ENCODE measurements at places on chromosomes 16 and 17.
A peak's percentile ranks its signal among the peaks of the same experiment; 100 is the strongest.

- DNase-seq, result no peak
These were observed 4.0 kb upstream of the CDK5R1 start for GRCh38 chr17:32482568-32483320.

GRCh38 chr17:632560-632959 lies 82.1 kb downstream of the VPS53 start:
- DNase-seq, result no peak

DNA sequence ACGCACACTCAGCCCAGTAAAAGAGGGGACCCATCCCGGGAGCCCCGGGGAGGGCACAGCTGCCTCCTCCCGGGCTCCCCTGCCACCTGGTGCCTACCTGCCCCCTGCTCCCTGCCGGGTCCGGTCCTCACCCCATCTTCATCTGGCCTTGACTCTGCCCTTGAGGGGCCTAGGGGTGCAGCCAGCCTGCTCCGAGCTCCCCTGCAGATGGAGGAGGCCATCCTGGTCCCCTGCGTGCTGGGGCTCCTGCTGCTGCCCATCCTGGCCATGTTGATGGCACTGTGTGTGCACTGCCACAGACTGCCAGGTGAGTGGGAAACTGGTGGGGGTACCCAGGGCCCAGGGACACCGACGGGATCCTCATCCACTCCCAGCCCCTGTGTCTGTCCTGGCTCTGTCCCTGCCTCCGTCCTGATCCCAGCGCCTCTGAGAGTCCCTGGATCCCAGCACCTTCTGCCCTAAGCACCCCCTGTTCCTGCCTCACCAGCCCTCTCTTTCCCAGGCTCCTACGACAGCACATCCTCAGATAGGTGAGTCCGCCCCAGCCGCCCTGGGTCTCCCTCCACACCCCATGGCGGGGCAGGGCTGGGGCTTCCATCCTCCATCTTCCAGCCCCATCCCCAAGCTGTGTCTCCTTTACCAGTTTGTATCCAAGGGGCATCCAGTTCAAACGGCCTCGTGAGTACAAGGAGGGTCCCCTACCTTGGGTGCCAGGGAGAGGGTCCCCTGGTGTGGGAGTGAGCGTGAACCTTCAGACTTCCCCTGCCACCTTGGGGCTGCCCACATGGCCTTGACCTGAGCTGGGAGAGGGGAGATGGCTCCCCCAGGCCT lies 574 bp downstream of the LAT start:
- DNase-seq, result peak; percentile 23

DNA sequence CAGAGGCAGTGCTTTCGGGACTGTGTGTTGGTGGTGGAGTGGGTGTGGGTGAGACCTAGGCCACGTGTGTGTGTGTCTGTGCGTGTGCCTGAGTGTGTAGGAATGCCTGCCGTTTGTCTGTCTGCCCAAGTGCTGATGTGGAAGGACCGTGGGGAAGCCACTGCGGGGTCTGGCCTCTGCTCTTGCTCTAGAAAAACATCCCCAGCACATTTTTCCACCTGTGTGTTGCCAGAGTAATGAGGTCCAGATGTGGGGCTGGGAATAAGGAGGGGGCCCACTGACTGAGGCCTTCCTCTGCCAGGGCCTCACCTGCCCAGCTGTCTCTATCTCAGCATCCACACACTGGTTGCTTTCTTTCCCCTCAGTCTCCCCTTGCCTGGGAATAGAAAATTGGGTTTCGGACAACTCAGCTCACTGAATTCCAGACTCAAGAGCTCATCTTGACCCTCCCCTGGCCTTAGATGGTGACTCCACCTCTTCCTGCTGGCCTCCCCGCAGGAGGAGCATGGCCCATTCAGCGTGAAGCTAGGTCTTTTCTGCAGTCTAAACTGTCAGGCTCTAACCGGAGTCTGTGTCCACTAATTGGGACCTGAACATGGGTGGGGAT lies 7.6 kb downstream of the SGCA start:
- DNase-seq, result no peak

GRCh38 chr17:59859444-59860025 lies 33.2 kb downstream of the TUBD1 start:
- DNase-seq, result no peak

- DNase-seq, result no peak
These were observed 6.7 kb downstream of the SHMT1 start for GRCh38 chr17:18356624-18357023.

- DNase-seq, result no peak
These were observed 396.6 kb downstream of the CPPED1 start for GRCh38 chr16:12406926-12407690.

DNA sequence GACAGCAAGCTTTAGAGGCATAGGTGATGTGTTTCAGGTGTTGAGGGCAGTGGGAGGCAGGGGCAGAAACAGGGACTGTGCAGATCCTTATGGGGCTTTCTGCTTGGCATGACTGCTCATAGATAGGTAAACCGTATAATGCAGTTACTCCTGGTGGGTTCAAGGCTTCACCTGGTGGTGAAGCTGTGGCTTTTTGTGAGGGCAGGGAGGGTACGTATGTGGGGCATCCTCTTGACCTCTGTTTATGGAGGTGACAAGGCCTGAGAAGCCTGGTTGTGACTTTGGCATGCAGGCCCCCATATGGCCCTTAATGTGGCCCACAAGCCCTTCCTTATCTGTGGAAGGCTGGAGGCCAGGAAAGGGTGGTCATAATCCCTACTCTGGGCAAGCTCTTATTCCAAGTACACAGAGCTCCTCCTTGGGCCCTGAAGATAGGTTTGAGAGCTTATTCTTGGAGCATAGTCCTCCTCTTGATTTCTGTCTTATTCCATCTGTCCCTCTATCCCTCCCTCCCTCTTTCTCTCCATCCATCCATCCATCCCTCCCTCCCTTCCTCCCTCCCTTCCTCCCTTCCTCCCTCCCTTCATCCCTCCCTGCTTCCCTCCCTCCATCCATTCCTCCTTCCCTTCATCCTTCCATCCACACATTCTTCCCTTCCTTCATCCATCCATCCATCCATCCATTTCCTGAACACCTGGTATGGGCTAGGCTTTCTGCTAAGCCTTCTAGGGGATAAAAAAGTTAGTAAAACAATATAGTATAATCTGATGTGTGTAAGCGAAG lies 1.3 kb upstream of the CCL16 start:
- DNase-seq, result no peak

- no peak for DNase-seq
These were observed 12.2 kb downstream of the PRKCB start for GRCh38 chr16:23847948-23848347.

DNA sequence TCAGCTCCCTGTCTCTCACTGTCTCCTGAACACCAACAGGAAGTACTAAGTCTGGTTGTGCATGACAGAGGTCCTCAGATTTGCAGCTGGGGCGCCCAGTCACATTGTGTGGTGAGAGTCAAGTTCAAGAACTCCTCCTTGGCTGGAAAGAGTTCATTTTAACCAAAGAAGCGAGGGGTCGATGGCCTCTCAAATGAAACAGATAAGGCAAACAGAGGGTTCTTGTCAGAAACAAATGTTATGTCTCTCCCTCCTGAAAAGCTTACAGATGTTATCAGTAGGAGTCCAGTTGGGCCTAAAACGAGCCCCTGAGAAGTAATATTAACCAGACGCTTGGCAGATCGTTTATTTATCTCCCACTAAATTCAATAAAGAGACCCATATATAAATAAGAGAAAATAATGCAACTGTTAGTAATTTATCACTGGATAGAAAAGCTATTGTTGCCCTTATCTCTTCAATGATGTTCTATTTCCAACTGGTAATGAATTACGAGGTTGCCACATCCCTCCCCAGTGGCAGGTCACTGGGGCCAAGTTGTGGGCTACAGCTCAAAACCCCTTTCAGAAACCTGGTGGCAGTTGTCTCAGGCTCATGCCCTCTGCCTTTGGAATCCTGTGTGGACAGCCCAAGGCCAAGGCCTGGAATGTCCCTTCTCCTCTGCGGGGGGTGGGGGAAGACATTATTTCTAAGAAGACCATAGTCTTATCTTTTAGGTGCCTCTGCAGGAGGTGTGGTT lies 307.5 kb upstream of the DYNLRB2 start:
- DNase-seq, result no peak

Measured in stimulated activated CD4-positive, alpha-beta T cell treated with anti-CD3 and anti-CD28 coated beads, Interleukin-2, amount 100 ng/mL, for 48 hours (primary cell).